ENCODE measurements at places on chromosomes 1 and 21. TPM values are rescaled to one million over a fixed set of nuclear protein-coding genes. Genes with fewer than 3 reads are reported as not detected.
A peak's percentile ranks its signal among the peaks of the same experiment; 100 is the strongest.

DNA sequence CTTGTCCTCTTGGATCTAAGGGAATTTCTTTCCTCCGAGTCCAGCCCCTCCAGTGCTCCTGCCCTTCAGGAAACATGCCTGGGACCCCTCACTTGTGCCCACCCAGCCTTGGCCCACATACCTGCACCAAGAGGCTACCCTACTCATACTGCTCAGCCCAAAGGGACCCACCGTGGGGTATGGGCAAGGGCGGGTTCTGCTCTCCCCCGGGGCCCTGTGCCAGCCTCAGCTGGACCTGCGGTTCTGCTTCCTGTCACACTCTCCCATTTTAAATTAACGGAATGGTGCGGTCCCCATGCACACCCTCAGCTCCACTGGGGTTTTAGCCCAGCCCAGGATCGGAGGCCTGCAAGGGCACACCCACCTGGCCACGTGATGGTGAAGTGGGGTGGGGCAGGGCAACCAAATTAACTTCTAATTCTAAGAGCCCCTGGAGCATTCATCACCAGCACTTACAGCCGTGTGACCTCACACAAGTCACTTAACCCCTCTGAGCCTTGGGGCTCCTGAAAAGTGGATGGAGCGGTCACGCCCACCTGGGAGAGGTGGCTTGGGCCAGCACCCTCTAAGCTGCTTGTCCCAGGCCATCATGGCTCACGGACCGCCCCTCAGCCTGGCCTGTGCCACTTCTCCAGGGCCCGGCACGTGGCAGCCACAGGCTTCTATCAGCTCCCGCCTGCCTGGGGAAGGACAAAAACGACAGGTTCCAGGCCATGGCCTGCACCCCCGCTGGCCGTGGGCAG, 28.3 kb downstream of the TP73 start:
- H3K27ac ChIP-seq: no peak overlapping the region
- ATAC-seq: no peak
- H3K4me1 ChIP-seq: peaks cover 9% of the 10 kb centered on the region
- no peaks in the 10 kb centered on the region for H3K36me3 ChIP-seq
- no peak overlapping the region for H3K4me3 ChIP-seq
- peaks cover 5% of the 10 kb centered on the region for H3K27me3 ChIP-seq

DNA sequence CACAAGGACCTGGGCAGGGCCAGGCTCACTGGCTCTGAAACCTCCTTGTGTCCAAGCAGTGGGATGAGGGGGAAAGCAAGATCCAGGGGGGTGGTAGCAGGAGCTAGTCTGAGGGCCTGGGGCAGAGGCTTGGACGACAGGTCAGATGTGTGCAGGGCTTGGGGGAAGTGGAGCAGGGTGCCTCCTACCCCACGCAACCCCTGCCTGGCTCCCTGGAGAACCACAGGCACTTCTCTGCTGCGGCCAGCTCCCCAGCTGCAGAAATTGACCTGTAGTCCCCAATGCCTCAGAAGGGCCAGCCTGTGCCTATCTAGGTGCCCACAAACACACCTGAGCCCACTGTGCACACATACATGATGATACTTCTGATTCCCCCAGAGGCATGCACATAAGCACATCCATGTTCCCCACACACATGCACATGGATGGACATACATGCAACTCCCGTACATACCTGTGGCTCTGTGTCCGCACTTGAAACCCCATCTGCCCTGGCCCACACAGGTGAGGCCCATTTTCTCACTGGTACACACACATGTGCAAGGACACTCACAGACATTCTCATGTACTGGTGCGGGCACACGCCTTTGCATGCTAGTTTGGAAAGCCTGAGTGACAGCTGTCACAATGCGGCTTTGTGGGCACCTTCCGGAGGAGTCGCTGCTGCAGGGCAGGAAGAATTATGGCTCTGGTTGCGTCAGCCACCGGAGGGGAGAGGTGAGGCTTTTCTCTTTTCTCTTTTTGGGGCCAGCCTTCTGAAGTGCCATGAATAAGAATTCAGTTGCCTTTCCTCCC, 247.2 kb upstream of the CSF3R start:
- no peak overlapping the region for H3K4me3 ChIP-seq
- no peak overlapping the region for H3K27ac ChIP-seq
- no peaks in the 10 kb centered on the region for H3K4me1 ChIP-seq

DNA sequence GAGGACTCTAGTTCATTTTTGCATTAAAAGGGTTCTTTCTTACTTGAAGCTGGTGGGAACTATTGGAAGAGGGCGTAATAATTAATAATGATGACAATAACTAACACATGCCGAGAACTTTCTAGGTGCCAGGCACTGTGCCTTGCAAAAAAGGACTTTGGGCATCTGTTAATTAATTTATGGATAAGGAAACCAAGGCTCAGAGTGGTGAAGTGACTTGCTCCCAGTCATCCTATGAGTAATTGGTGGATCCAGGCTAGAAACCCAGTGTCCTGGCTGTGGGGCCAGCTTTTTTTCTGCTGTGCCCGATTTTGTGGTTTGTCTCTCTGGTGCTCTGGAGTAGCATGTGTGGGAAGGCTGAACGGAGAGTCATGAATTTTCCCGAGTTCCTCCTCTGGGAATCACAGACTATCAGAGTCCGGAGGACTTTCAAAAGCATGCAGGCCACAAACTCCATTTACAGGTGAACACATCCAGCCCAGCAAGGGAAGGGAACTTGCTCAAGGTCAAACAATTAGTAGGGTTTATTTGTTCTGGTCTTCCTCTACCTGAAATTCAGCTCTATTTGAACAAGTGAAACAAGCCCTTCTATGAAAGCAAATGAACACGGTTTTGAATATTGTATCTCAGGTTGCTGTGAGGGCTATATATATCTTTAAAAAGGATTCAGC, 23.4 kb downstream of the ROR1 start:
- H3K27me3 ChIP-seq: peaks cover 6% of the 10 kb centered on the region
- H3K4me3 ChIP-seq: no peak overlapping the region
- H3K36me3 ChIP-seq: no peaks in the 10 kb centered on the region
- H3K4me1 ChIP-seq: no peaks in the 10 kb centered on the region

GRCh38 chr1:20198918-20199317, 12.6 kb upstream of the PLA2G2C start:
- ATAC-seq: no peak
- H3K27ac ChIP-seq: no peak overlapping the region
- no peak overlapping the region for H3K4me3 ChIP-seq
- H3K36me3 ChIP-seq: no peaks in the 10 kb centered on the region
- H3K4me1 ChIP-seq: peaks cover 5% of the 10 kb centered on the region

- no peak for ATAC-seq
- H3K27me3 ChIP-seq: no peaks in the 10 kb centered on the region
- H3K4me1 ChIP-seq: no peaks in the 10 kb centered on the region
- H3K4me3 ChIP-seq: no peak overlapping the region
- peaks cover 65% of the 10 kb centered on the region for H3K36me3 ChIP-seq
- no peak overlapping the region for H3K27ac ChIP-seq
Observed at GRCh38 chr21:46570119-46570518, 34.8 kb downstream of the S100B start.

DNA sequence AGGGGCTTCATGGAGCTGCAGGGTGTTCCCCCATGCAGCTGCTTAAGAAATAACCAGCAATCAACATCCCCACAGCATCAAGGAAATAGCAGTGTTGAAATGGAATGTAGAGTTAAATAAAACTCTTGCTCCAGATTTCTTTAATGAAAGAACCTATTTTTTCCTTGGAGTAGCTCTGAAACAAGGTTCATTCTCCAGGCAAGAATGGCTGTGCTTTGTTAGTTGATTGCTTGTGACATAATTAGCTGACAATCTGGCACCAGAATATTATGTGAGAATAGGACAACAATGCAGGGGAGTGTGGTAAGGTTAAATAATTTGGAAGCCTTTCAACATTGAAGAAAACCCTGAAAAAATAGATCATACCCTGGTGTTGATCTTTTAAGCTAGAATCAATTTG, 254.2 kb upstream of the RRP15 start:
- H3K4me1 ChIP-seq: no peaks in the 10 kb centered on the region
- no peak overlapping the region for H3K4me3 ChIP-seq
- H3K27me3 ChIP-seq: no peaks in the 10 kb centered on the region

DNA sequence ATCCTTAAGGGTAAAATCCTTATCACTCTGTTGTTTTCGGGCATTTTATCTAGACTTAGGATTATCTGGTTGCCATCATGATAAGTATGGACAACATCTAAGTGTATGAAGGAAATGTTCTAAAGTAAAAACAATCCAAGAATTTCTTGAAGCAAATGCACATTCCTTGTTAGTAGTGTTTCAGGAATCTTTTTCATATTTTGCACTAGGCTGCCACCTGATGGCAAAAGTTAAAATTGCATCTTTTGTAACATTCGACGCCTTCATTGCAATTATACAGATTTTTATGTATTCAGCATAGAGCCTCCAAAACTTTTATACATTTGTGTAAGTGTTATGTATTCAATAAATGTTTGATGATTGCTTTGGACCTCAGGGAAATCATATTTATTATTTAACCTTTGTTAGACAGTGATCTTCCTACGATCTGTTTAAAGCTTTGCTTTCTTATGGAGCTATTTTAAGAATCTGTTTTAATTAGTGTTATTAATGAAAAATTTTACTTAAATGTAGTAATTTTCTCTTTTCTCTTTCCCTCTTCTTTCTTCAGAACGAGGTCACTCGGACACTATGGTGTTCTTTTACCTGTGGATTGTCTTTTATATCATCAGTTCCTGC, 49.4 kb upstream of the KIAA1614 start:
- no peak overlapping the region for H3K27ac ChIP-seq
- ATAC-seq: no peak
- H3K4me3 ChIP-seq: no peak overlapping the region
- H3K36me3 ChIP-seq: peaks cover 26% of the 10 kb centered on the region

- no peaks in the 10 kb centered on the region for H3K27me3 ChIP-seq
- no peaks in the 10 kb centered on the region for H3K4me1 ChIP-seq
- no peak overlapping the region for H3K4me3 ChIP-seq
- H3K27ac ChIP-seq: no peak overlapping the region
Observed at GRCh38 chr1:222054416-222054815, 312.5 kb upstream of the DUSP10 start.

- no peaks in the 10 kb centered on the region for H3K4me1 ChIP-seq
- ATAC-seq: no peak
- no peak overlapping the region for H3K27ac ChIP-seq
- no peaks in the 10 kb centered on the region for H3K36me3 ChIP-seq
Observed at GRCh38 chr1:165116732-165117131, 239.8 kb downstream of the LMX1A start.

DNA sequence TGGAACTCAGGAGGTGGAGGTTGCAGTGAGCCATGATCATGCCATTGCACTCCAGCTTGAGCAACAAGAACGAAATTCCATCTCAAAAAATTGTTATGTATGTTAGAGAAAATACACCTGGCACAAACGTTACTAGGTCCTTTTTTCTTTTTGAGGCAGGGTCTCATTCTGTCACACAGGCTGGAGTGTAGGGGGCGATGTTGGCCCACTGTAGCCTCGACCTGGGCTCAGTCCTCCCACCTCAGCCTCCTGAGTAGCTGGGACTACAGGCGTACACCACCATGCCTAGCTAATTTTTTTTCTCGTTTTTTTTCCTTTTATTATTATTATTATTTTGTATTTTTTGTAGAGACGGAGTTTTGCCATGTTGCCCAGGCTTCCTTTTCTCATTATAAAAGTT, 4.4 kb downstream of the HAX1 start:
- peaks cover 45% of the 10 kb centered on the region for H3K36me3 ChIP-seq
- H3K4me3 ChIP-seq: no peak overlapping the region
- H3K4me1 ChIP-seq: peaks cover 15% of the 10 kb centered on the region
- no peaks in the 10 kb centered on the region for H3K27me3 ChIP-seq
- no peak overlapping the region for H3K27ac ChIP-seq
- no peak for ATAC-seq

DNA sequence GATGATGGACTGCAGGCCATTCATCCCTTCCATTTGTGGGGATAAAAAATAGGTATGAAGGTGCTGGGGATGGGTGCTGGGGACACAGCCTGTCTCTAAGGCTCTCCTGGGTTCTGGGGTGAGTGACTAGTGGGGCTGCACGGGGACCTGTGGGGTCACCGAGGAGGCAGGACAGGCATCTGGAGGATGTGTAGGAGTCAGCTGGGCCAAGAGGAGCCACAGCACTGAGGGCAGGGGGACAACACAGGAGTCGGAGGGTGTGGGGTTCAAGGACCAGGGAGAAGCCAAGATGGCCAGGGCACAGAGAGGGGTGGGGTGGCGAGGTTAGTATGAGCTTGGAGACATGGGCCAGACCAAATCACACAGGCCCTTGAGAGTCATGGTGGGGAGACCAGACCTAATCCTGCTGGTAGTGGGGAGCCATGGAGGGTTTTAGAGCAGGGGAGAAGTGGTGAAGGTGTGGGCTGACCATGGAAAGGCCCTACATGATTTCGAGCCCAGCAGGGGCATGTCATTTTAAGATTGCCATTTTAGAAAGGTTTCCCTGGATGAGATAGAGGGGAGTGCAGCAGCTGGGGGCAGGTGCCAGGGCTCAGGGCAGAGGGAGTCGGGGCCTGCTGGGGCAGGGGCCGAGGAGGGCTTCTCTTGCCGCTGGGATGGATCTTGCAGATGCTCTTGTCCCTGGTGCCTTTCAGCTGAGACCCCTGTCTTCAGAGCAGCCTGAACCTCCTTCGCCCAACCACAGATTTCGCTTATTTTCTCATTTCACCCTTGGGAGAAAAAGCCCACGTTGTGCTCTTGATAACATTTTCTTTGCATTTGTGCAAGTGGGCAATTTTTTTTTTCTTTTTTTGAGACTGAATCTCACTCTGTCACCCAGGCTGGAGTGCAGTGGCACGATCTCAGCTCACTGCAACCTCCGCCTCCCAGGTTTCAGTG, 22.7 kb downstream of the SERINC2 start:
- no peaks in the 10 kb centered on the region for H3K36me3 ChIP-seq
- H3K27ac ChIP-seq: no peak overlapping the region
- peaks cover 11% of the 10 kb centered on the region for H3K27me3 ChIP-seq
- no peaks in the 10 kb centered on the region for H3K4me1 ChIP-seq
- no peak overlapping the region for H3K4me3 ChIP-seq

GRCh38 chr1:204684571-204685235, 835 bp downstream of the LRRN2 start:
- peaks cover 55% of the 10 kb centered on the region for H3K27me3 ChIP-seq
- H3K27ac ChIP-seq: no peak overlapping the region
- no peak overlapping the region for H3K4me3 ChIP-seq
- H3K36me3 ChIP-seq: no peaks in the 10 kb centered on the region
- peak; percentile 14 for ATAC-seq

GRCh38 chr1:238962941-238963340, 423.4 kb upstream of the CHRM3 start:
- H3K27ac ChIP-seq: no peak overlapping the region
- no peaks in the 10 kb centered on the region for H3K27me3 ChIP-seq
- no peak for ATAC-seq
- H3K4me1 ChIP-seq: no peaks in the 10 kb centered on the region

DNA sequence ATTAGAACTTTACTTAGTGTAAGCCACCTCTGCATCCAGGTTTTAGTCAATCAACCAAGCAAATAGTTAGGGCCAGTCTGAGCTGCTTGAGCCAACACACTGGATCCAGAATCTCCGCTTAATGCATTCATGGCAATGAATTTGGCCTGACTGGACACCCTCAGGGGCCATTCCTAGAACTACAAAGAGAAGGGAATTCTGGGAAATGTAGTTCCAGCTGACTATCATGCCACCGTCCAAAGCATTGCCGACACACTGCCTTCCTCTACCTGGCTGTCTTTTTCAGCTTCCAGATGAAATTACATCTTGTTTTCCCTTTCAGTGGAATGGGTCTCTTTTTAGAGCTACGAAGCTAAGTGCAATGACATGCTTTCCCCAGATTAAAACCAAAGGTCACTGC, 163.0 kb upstream of the IGSF21 start:
- no peak overlapping the region for H3K27ac ChIP-seq
- no peak overlapping the region for H3K4me3 ChIP-seq
- no peaks in the 10 kb centered on the region for H3K36me3 ChIP-seq
- no peak for ATAC-seq

Gene RAVER2
- 1.5 TPM for total RNA-seq

- no peak overlapping the region for H3K27ac ChIP-seq
- H3K27me3 ChIP-seq: no peaks in the 10 kb centered on the region
- H3K4me3 ChIP-seq: no peak overlapping the region
- no peaks in the 10 kb centered on the region for H3K4me1 ChIP-seq
- no peaks in the 10 kb centered on the region for H3K36me3 ChIP-seq
Observed at GRCh38 chr1:214051786-214052185, 64.0 kb downstream of the PROX1 start.

Gene CELA2B
- total RNA-seq: not detected

Gene AGBL4
- total RNA-seq: not detected

Measured in activated T-helper 17 cell treated with anti-CD3 and anti-CD28 coated beads, Interleukin-2, amount 50 U/mL, for 72 hours (primary cell).